Upper lobe of right lung (tissue), 1 donor: ENCODE measurements at places on chromosomes 3 and 15. TPM values are rescaled to one million over a fixed set of nuclear protein-coding genes. Genes with fewer than 3 reads are reported as not detected.

CIDEC gene
- not detected for total RNA-seq

GPR27 gene
- total RNA-seq = 3.7 TPM

CIB2 gene
- 1.9 TPM for total RNA-seq

SI gene
- not detected for total RNA-seq

GPR156 gene
- 0.09 TPM for total RNA-seq

DNA sequence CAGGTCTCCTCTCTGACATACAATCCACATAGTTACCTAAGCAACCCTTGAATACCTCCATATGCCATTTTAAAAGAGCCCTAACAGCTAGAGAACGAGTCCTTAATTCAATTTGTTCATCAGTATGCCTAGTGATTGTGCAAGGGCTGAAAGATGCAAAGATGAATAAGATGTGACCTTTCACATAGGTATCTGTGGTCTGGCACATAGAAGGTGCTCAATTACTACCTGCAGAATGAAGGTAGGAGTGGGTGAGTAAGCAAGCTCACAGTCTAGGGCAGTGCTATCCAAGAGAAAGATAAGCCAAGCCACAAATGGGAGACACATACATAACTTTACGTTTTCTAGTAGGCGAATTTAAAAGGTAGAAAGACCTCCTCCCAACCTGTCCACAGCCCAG, 157.9 kb downstream of the OSBPL10 start:
- no peak for DNase-seq

- no peak for DNase-seq
Measured at GRCh38 chr3:127224118-127224517, 31.2 kb downstream of the PRR23E start.

GRCh38 chr3:188943591-188943990, 228.2 kb upstream of the TPRG1 start:
- no peak for DNase-seq

GRCh38 chr3:155001289-155002010, 78.7 kb upstream of the MME start:
- no peak for DNase-seq
